ENCODE measurements at places on chromosomes 11 and 22. TPM values are rescaled to one million over a fixed set of nuclear protein-coding genes. Genes with fewer than 3 reads are reported as not detected.
A peak's percentile ranks its signal among the peaks of the same experiment; 100 is the strongest.

ASCL2 gene
- total RNA-seq: 0.15 TPM

DNA sequence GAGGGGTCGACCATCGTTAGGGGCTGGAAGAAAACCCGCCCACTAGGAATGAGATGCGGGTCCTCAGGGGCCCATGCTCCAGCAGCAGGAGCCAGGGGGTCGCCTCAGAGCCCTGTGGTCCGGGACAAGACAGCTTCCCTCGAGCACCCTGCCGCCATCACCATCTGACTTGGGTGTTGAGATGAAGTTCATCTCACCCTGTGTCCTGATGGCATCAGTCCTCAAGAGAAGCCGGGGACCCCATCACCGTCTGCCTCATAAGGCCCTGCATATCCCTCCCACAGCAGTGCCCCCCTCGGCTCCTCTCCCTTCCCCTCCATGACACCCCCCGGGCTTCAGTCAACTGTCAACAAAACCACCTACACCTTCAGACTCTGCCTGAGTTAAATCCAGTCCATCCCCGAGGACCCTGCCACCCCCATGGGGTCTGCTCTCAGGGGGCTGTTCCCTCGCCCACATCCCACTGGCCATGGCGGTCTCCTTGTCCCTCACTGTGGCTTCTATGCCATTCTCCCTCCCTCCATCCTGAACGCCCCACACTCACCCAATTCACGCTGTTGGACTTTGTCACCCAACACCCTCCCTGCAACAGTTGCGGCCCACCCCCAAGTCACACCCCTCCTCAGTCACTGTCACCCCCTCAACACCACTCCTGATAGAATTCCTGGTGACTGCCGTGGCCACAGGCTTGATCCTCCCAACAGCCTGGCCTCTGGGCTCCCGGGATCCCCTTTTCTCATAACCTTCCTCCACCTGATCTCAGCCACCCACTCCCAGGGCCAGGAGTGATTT is 87.7 kb upstream of the RTL6 start:
- DNase-seq: no peak
- peaks cover 9% of the 10 kb centered on the region for H3K4me1 ChIP-seq
- peaks cover 31% of the 10 kb centered on the region for H3K27me3 ChIP-seq
- no peak overlapping the region for H3K27ac ChIP-seq
- no peak overlapping the region for H3K4me3 ChIP-seq

TSGA10IP gene
- total RNA-seq: not detected

SSH3 gene
- 10.7 TPM for total RNA-seq

DNA sequence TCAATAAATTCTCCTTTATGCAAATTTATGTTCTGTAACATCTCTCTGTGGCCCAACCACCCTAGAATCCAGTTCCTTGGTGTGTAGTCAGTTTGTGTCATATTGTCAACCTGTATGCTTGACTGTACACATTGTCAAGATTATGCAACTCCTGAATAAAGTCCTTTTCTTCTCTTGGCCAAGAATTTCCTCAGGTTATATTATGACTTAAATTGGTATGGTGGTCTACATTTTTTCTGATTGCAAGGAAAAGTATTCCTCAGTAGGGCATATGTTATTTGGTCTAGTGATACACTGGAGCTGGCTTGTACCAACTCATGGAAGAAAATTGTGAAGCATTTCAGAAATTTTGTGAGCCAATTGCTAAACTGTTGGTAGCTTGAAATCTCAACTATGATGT is 482.8 kb upstream of the CHORDC1 start:
- H3K27ac ChIP-seq: no peak overlapping the region
- no peaks in the 10 kb centered on the region for H3K4me1 ChIP-seq
- H3K4me3 ChIP-seq: no peak overlapping the region
- no peaks in the 10 kb centered on the region for H3K27me3 ChIP-seq
- no peak for DNase-seq

TMA7B gene
- total RNA-seq: 11.0 TPM

DNA sequence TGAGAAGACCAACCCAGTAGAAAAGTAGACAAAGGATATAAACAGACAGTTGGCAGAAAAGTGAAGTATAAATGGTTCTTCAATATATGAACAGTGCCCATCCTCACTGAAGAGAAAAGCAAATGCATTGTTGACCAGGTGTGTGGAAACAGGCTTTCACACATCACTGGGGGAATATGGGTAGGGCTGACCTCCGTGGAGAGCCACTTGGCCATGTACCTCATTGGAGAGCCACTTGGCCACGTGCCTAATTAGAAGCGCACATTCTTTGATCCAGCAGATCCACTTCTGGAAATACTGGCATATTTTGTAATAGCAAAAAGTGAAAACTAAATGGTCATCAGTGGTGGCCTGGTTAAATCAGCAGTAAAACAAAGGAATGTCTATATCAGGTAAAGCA is 43.2 kb downstream of the PPP6R3 start:
- no peaks in the 10 kb centered on the region for H3K27me3 ChIP-seq
- no peak overlapping the region for H3K27ac ChIP-seq
- H3K4me1 ChIP-seq: peaks cover 47% of the 10 kb centered on the region
- H3K4me3 ChIP-seq: no peak overlapping the region

DNA sequence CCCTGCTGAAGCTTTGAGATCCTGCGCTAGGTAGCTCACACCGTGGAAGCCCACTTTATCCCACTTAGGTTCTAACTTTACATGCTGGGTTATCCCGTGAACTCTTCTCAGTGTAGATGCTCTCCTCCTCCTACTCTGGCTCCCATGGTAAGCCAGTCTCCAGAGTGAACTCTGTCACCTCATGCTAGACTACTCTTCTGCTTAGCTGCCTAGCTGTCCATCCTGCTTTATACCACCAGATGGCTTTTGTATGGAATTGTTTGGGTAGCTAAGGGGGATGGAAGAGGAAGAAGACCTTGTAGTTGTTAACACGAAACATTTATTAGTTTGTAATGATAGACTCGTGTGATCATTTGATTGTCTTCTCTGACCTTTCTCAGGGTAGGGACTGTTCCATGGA is 46.8 kb downstream of the EMSY start:
- peaks cover 16% of the 10 kb centered on the region for H3K36me3 ChIP-seq
- no peaks in the 10 kb centered on the region for H3K27me3 ChIP-seq
- H3K4me3 ChIP-seq: no peak overlapping the region
- H3K4me1 ChIP-seq: peaks cover 10% of the 10 kb centered on the region

DNA sequence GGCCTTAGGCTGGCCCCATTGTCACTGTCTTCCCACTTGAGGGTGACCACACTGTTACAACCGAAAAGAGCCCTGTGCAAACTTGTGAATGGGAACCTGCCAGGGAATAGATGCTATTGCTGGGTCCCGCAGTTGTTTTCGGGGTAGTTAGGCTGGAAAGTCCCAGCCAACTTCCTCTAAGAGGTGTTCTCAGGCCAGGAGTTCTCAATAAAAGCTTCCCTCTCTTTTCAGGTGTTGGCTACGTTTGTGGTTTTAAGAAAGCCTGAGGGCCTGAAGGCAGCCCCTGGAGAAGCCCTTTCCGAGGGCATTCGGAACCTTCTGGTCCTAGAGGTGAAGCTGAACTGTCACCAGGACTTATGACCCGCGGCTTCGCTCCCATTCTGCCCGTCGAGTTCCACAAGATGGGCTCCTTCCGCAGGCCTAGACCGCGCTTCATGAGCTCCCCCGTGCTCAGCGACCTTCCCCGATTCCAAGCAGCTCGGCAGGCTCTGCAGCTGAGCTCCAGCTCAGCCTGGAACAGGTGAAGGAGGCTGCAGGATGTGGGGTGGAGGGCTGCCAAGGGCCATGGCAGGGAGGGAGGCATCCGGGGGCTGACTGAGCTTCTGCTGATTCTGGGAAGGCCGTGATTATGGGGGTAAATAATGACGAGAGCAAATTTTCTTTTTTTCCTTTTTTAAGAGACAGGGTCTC is 104.8 kb downstream of the PRR5L start:
- H3K36me3 ChIP-seq: peaks cover 3% of the 10 kb centered on the region
- H3K4me1 ChIP-seq: peaks cover 5% of the 10 kb centered on the region
- no peak overlapping the region for H3K4me3 ChIP-seq
- H3K27me3 ChIP-seq: no peaks in the 10 kb centered on the region
- H3K27ac ChIP-seq: no peak overlapping the region

- H3K27me3 ChIP-seq: peaks cover 18% of the 10 kb centered on the region
- no peak for DNase-seq
These were observed 9.0 kb downstream of the SCN3B start for GRCh38 chr11:123645286-123645975.

MUC2 gene
- total RNA-seq: not detected

DNA sequence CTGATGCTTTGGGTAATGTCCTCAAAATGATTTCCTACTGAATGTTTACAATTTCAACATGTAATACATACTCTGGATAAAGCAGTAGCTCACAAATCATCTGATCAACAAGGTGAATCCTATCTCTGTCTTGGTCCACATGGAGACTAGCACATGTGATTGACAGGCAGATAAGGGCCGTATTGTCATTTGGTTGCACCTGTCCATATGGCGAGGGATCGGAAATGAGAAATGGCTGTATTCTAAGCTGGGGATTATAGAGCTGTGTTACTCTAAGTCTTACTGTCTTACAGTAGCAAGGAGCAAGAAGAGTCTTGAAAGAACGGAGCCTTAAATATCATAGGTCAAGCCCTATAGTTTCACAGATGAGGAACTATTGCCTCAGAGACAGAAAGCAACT is 55.7 kb downstream of the APIP start:
- H3K27me3 ChIP-seq: peaks cover 4% of the 10 kb centered on the region
- H3K36me3 ChIP-seq: no peaks in the 10 kb centered on the region
- no peaks in the 10 kb centered on the region for H3K4me1 ChIP-seq

DNA sequence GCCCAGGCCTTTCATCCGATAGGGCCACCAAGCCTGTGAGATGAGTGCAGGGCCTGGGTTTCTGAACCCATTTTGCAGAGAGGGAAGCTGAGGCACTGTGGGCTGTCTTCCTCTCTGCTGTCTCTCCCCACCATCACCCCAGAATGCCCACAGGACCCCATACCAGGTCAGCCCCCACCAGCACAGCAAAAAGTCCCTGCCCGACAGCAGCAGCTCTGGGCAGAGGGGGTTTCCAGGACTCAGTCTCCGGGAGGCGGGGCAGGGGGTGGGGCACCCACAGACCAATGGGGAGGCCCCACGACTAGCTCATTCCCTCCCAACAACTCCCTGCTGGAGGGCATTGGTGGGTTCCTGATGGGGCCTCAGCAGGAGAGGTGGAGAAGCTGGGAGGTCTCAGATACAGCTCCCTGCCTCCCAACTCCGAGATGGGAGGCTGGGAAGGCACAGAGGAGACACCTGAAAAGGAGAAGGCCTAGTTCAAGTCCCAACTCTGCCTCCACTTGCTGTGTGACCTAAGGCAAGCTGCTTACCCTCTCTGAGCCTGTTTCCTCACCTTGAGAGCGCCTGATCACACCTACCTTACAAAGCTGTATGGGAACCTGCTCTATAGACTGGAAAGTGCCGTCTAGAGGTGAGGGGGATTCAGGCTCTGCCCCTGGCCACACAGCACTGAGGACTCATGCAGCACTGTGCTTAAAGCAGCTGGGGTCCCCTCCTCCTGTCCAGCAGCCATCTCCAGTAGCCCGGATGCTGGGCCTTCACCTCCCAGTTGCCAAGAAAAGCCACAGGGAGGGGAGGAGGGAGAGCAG is 3.5 kb downstream of the CBX7 start:
- peak; percentile 71 for DNase-seq
- peaks cover 50% of the 10 kb centered on the region for H3K4me1 ChIP-seq
- H3K4me3 ChIP-seq: no peak overlapping the region
- H3K27ac ChIP-seq: peak overlapping the region; percentile 44
- H3K27me3 ChIP-seq: peaks cover 7% of the 10 kb centered on the region

- no peaks in the 10 kb centered on the region for H3K27me3 ChIP-seq
- H3K27ac ChIP-seq: no peak overlapping the region
- H3K4me1 ChIP-seq: peaks cover 1% of the 10 kb centered on the region
- no peaks in the 10 kb centered on the region for H3K36me3 ChIP-seq
- no peak for DNase-seq
These were observed 9.3 kb downstream of the PRDM11 start for GRCh38 chr11:45155627-45156180.

DNA sequence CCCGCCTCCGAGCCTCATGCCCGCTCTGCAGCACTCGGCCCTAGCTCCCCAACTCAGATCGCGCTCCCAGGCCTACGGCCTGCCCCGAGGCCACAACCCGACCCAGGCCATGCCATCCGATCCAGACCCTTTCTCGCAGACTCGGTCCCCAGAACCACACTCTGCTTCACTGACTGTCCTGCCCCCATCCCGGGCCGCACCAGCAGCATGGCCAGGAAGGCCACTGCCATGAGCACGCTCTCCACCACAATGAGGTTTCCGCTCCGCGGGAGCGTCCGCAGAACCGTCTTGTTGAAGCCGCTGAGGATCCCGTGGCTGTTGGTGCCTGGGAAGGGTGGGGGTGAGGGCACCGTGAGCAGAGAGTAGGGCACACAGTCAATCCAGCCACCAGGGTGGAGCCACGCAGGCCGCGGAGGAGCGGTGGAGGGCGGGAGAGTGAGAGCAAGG is 6.4 kb downstream of the UNC93B1 start:
- no peaks in the 10 kb centered on the region for H3K27me3 ChIP-seq
- H3K4me3 ChIP-seq: no peak overlapping the region
- H3K4me1 ChIP-seq: peaks cover 45% of the 10 kb centered on the region
- peaks cover 10% of the 10 kb centered on the region for H3K36me3 ChIP-seq
- DNase-seq: no peak

DNA sequence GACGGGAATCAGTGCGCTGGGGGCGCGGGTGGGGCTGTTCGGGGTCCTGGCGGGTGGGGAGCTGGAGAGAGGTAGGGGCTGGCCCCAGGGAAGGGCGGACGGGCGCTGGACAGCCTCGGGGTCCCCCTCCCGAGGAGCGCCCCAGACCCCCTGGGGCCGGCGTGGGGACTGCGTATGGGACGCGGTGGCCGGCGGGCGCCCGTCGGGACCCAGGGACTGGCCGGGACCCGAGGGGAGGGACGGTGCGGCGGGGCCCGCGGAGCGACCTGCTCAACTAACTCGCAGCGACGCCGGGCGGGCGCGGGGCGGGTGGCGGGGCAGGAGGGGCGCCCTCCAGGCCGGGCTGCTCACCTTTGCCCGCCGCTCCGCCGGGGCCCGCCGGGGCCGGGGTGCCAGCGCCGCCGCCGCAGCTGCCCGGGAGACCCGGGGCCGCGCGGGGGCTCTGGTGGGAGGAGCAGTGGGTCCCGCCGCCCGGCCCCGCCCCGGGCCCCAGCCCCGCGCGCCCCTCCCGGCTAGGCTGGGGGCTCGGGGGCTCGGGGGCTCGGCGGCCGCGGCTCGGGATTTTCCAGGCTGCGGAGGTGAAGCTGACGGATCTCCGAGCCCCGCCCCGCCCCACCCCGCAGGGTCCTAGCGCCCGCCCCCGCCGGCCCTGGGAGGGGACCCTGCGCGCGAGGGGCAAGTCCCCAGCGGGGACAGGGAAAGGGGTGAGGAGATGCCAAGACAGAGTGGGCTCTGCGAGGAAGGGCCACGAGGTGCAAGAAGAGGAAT is 12.3 kb downstream of the STARD10 start:
- peaks cover 8% of the 10 kb centered on the region for H3K27me3 ChIP-seq
- no peak overlapping the region for H3K27ac ChIP-seq
- H3K4me1 ChIP-seq: peaks cover 14% of the 10 kb centered on the region
- no peak for DNase-seq
- no peaks in the 10 kb centered on the region for H3K36me3 ChIP-seq

DNA sequence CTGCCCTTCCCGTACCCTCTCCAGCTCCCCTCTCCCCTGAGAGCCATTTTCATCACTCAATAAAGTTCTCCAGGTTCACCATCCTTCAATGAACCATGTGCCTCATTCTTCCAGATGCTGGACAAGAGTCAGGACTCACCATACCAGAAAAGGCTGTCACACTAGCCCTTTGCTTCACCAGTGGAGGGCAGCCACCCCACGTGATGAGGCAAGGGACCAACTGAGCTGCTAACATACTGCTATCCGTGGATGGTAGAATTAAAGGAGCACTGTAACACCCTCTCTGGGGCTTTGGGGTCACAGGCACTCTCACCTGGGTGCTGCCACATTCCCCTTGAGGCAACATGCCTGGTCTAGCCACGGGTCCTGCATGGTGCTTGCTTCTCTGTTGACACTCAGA is 13.1 kb upstream of the OR5I1 start:
- no peaks in the 10 kb centered on the region for H3K27me3 ChIP-seq
- DNase-seq: no peak
- no peaks in the 10 kb centered on the region for H3K36me3 ChIP-seq
- H3K4me1 ChIP-seq: no peaks in the 10 kb centered on the region

CNTN5 gene
- not detected for total RNA-seq

CRYBB1 gene
- total RNA-seq: not detected
